CD4-positive, alpha-beta memory T cell (primary cell): ENCODE measurements at places on chromosomes 5 and 9. TPM values are rescaled to one million over a fixed set of nuclear protein-coding genes. Genes with fewer than 3 reads are reported as not detected.

FAM221B gene
- polyA plus RNA-seq, result not detected

NREP gene
- 0.25 TPM for polyA plus RNA-seq

ORM2 gene
- not detected for polyA plus RNA-seq

DNA sequence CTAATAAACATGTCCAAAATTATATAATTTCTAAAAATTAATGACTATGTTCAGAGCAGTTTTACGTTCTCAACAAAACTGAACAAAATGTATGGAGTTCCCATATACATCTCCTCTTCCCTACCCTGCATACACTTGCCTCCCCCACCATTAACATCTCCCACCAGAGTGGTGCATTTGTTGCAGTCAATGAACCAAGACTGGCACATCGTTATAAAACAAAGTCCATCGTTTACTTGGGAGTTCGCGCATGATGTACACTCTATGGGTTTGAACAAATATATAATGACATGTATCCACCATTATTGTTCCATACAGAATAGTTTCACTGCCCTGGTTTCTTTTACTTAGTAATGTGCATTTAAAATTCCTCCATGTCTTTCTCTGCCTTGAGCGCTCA lies 130.1 kb downstream of the APBA1 start:
- H3K27me3 ChIP-seq, result no peaks in the 10 kb centered on the region
- no peak overlapping the region for H3K27ac ChIP-seq
- no peaks in the 10 kb centered on the region for H3K4me1 ChIP-seq
- H3K4me3 ChIP-seq, result no peak overlapping the region

- no peaks in the 10 kb centered on the region for H3K36me3 ChIP-seq
- no peaks in the 10 kb centered on the region for H3K27me3 ChIP-seq
- H3K27ac ChIP-seq, result no peak overlapping the region
- H3K4me3 ChIP-seq, result no peak overlapping the region
- DNase-seq, result no peak
Measured at GRCh38 chr5:132371603-132371994, 2.1 kb downstream of the SLC22A5 start.
